Sigmoid colon (tissue), 7 donors: ENCODE measurements at places on chromosomes 12 and 14.

DNA sequence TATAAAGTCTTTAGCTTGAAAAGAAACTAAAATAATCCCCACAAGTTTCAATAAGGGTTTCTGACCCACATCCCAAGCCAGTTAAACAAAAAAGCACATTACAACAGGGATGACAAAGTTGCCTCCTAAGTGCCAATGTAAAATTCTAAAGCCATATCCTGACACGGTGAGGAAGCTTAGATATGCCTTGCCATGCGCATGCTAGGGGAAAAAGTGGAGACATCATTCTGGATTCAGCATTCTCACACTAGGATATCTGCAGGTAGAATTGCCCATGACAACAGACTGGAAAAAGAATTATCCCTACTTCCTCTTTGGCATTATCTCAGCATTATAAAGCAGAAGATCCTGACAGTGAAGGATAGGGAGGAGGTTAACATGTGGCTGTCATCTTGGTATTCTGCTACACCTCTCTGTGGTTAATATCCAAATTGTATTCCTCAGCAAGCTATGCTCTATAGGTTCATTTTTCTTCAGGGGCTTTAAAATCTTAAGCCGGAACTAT, 4.9 kb downstream of the DUSP6 start:
- DNase-seq: no peak

- no peak for DNase-seq
Measured at GRCh38 chr12:86777325-86777724, 521.1 kb upstream of the MGAT4C start.

GRCh38 chr14:64092940-64093339, 201.2 kb downstream of the ESR2 start:
- no peak for DNase-seq

GRCh38 chr12:10529603-10530002, 23.9 kb downstream of the EIF2S3B start:
- DNase-seq: no peak

- peak; percentile 85 for DNase-seq
Measured at GRCh38 chr14:96038920-96039632, at the start of gene C14orf132. Gene C14orf132, plus strand, starts transcription at chr14:96039362. Its CDS starts 139 bp downstream, at chr14:96039501.

DNA sequence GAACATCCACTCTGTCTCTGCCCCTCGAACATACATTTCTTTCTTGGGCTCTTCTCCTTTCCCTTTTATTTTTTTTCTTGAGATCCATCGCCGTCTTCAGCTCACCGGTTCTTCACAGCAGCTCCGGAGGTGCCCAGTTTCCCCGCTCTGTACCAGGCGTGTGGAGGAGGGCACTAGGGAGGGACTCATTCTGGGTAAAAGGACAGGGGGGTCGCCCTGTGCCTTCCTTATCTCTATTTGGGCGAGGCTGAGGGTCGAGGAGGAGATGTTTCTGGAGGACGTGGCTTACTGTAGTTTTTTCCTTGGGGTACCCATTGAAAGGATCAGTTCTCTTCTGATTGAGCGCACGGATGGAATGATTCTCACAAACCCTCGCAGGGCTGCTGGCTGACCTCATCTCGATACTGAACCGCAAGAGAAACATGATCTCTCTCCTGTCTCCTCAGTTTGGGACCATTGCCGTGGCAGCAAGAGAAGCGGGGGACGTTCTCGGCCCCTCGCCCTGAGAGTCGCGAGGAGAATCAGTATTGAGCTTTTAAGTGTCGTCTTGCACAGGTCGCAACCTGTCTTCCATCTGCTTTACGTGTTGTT, 386 bp downstream of the LIN52 start:
- DNase-seq: no peak

DNA sequence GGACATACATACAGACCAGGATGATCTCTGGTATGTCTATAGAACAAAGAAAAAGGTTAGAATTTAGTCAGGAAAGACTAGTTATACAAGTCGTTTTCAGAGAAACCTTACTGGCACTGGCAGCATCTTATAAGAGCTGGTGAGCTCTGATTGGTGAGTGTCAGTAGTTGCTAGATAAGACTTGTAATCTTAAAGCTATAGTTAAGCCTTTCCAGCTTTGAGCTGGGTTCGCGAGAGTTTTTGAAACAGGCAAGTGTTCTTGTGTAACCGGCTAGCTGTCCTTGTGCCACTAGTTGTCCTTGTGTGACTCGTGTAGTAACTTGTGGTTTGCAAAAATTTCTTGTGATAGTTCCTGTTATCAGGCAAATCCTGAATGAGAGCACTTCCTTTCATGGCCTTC, 740.9 kb downstream of the GALC start:
- no peak for DNase-seq

DNA sequence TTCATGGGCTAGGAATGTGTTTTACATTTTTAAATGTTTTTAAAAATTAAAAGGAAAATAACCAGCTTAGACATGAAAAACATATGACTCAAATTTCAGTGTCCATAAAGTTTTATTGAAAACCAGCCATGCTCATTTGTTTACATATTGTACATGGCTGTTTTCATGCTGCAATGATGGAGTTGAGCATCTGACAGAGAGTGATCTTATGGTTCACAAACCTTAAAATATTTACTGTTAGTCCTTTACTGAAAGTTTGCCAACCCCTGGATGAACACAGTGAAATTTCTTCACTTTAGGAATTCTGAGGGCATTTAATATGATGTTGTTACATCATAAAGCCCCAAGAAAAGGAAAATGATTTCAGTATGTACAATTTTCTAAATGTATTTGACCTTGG, 16.1 kb downstream of the RASSF9 start:
- DNase-seq: no peak

- no peak for DNase-seq
Measured at GRCh38 chr12:75288860-75289259, 41.3 kb downstream of the CAPS2 start.

DNA sequence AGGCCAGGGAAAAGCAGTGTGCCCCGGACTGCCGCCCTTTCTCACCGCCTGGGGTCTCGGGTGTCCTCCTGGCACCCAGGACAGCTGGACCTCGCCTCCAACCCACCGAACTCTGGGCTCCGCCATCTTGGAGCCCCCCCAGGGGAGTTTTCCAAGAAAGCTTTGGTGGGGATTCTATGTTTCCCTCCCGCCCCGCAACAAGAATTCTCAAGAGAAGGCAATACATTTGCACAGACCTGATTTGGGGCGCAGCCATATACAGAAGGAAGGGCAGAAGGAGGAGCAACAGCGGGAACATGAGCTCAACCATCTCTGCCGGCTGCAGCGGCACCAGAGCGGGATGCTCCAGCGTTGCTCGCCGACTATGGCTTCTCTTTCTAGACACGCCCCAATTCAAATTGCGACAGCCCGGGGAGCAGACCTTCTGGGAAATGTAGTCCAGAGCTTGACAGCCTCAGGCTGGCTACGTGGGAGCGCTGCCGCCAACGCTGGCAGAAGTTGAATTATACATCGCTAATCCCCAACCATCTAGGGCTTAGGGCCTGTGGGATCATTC, at the start of gene RDH11:
TSS of gene RDH11 (minus strand) at position 371 of the 556 bp plus-strand sequence. CDS start at position 310, 61 bp downstream.
- DNase-seq: peak; percentile 93

DNA sequence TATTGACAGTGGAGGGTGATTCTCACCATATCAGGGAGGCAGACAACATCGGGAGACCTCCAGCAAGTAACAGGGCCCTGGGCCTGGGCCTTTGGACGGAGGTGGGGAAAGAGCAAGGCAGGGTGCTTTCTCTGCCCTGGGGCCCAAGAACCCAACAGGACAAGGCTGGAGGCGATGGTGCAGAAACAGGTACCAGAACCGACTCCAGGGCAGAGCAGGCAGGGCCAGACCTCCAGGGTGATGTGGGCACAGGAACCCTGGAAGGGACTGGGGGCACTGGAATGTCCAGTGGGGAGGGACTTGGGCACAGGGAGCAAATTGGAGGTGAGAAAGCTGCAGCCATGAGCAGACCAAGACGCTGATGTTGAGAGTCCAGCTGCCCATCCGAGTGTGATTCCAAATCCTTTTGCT, 44.4 kb downstream of the PRMT8 start:
- DNase-seq: no peak

GRCh38 chr12:34606749-34607519, 584.6 kb downstream of the ALG10 start:
- DNase-seq: no peak

GRCh38 chr12:1930803-1931597, 12.5 kb upstream of the CACNA2D4 start:
- DNase-seq: peak; percentile 62

DNA sequence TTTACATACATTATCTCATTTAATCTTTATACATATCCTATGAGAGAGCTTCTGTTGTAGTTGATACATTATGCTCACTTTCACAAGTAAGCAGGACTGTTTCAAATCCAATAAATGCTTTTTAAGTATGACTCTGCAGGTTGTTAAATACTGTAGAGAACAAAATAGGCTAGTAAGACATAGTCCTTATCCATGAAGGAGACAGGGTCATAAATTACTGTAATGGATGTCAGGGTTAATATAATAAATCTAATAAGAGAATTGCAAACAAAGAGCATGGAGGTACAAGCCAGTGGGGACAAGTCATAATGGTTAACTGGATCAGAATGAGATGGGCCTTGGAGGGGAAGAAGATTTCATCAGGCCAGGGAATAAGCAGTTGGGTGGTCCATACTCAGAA, 303.8 kb upstream of the RGS6 start:
- DNase-seq: no peak

- DNase-seq: peak; percentile 71
Measured at GRCh38 chr14:94485944-94486841, 10.2 kb upstream of the SERPINA9 start.

DNA sequence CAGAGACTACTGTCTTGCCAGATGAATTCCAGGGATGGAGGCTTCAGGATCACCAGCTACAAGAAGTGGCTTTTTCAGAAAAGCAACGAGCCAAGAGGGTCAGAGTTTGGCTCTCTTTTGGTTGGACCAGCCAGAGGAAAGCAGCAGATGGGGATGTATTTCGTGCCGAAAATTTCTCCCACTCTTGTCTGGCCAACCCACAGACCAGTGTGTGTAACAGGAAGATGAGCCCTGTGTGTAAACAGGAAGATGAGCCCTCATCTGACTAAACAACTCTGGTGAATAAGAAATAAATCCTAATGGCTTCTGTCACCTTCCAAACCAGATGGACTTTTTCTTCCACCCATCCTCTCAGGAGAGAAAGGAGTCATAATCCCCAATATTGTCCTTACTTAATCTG, 13.1 kb downstream of the GPR68 start:
- DNase-seq: no peak

- peak; percentile 46 for DNase-seq
Measured at GRCh38 chr14:99175331-99176155, 96.5 kb downstream of the BCL11B start.

DNA sequence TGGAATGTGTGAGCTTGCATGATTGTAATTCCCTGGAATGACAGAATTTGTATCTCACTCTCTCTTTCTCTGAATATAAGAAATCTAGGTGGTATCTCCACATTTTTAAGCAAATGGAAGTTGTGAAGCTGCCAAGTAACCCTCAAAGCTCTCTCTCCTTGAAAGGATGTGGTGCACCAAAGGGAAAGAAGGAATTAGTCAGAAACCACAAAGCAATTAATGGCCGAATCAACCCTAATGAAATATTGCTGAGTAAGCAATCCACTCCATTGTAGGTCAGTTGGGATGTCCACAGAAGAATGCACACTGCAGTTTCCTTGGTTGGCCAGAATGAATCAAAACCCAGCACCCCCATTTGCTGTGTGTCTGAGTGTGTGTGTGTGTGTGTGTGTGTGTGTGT, 153.5 kb downstream of the KCNA5 start:
- no peak for DNase-seq

GRCh38 chr14:64723691-64724577, 19.7 kb downstream of the PLEKHG3 start:
- DNase-seq: peak; percentile 62

- DNase-seq: peak; percentile 38
Measured at GRCh38 chr14:103288076-103288766, 45.8 kb upstream of the EIF5 start.

- DNase-seq: no peak
Measured at GRCh38 chr14:75794615-75795038, 133.6 kb downstream of the TTLL5 start.

DNA sequence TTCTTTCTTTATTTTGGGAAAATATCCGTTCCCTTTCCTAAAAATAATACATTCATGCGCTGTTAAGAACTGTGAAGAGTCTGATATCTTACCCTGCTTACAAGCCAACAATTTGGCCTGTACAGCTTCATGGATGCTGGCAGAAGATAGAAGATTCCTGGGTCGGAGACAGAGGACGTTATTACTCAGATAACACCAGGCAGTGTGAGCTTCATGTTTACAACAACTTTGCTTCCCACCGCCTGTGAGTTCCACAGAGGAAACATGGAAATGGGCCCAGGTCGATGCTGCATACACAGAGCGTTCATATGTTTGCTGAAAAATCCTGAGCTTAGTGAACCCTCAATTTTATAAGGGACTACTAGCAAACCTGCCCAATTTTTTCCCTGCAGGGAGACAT, 705.6 kb upstream of the SEL1L start:
- DNase-seq: no peak

- no peak for DNase-seq
Measured at GRCh38 chr12:29556363-29556762, 58.9 kb upstream of the OVCH1 start.

- no peak for DNase-seq
Measured at GRCh38 chr12:28973491-28973890, 175.6 kb upstream of the FAR2 start.

DNA sequence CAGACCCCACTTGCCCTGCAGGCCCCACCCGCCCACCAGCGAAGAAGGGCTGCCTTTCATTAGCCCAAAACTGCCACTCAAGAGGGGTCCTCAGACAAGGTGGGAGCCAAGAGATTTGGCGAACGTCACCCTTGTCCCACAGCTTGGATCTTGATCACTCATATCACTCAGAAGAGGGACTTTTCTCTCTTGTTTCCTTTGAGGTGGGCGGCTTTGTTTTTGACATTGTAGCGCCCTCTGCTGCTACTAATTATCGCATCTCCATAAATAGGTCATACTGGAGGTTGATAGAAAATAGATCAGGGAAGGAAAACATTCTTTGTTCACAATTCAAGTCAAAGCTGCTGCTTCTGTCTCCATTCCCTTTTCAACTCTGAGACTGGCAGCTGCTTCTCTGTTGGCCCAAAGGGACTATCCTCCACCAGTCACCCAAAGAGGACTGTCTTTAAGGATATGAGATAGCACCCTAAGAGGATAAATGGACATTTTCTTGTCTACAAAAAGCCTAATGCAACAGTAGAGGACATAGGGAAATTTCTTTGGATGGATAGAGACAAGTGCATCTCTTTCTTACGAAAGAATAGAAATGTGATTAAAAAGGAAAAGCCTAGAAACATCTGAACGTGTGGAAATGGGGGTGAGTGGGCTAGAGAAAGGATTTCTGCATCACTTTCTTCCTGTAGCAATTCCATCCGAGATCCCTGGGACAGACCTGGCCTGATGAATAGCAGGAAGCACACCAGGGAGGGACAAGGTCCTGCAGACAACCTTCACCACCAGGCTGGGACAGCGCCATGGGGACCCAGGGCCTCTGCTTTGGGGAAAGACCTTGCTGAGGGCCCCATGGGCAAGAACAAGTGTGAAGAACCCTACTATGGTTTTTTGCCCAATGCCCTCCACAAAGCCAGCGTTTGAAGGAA, 115.8 kb downstream of the DAD1 start:
- no peak for DNase-seq

- no peak for DNase-seq
Measured at GRCh38 chr12:28998662-28999120, 150.4 kb upstream of the FAR2 start.

- no peak for DNase-seq
Measured at GRCh38 chr12:19964549-19964948, 403.8 kb upstream of the PDE3A start.
